HS-27A (cell line): ENCODE measurements at places on chromosomes 13 and 19.

GRCh38 chr19:30229525-30230174 lies 142.5 kb upstream of the ZNF536 start:
- no peak for DNase-seq

GRCh38 chr13:33206425-33206824 lies 79.1 kb downstream of the STARD13 start:
- DNase-seq, result no peak

DNA sequence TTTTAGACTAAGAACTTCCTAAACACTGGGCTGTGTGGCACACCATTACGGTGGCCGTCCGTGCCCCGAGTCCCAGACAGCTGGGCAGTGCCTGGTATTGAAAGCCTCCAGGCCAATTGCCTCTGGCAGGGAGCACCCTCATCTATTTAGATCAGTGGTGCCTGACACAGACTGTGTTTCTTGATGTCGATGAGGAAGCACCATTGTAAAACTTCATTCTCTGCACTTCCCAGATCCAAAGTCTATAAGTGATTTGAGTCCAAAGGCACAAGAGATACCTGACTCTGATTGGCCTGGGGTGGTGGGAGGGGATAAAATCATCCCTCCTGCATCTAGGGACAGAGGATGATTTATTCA lies 8.5 kb upstream of the STK24 start:
- no peak for DNase-seq

GRCh38 chr19:48806518-48806817 lies 4.4 kb downstream of the BCAT2 start:
- DNase-seq, result no peak

- no peak for DNase-seq
These were observed 383.3 kb downstream of the RFC3 start for GRCh38 chr13:34201050-34201913.

GRCh38 chr19:30135797-30136196 lies 193.8 kb downstream of the URI1 start:
- no peak for DNase-seq

DNA sequence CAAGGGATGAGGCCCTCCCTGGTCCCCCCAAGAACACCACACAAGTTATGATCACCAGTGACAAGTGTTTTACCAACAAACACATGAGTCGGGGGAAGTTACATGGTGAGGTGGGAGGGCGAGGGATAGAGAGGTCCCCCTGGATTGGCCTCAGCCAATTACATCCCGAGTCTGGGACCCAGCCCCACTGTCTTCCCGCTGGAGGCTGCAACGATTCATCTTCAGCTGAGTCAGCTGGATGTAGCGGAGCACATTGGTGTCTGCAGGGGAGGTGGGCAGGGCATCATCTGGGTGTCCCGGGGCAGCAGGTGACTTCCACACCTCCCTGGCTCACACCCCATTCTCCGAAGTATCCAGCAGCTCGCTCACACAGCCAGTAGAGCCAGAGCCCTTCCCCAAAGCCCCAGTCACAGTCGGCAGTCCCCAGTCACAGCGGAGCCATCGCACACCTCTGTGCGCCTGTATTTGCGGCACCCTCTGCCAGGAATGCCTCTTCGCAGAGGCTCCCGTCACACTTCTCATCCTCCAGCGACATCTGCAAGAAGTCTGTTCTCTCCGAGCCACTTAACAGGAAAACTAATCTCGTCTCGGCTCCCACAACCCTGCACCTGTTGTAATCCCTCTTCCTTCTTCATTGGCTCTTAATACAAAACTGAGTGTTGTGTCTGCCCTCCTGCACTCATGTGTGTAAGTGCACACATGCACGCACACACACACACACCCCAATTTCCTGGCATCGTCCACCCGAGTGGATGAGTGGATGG lies 2.0 kb downstream of the TTC9B start:
- no peak for DNase-seq

DNA sequence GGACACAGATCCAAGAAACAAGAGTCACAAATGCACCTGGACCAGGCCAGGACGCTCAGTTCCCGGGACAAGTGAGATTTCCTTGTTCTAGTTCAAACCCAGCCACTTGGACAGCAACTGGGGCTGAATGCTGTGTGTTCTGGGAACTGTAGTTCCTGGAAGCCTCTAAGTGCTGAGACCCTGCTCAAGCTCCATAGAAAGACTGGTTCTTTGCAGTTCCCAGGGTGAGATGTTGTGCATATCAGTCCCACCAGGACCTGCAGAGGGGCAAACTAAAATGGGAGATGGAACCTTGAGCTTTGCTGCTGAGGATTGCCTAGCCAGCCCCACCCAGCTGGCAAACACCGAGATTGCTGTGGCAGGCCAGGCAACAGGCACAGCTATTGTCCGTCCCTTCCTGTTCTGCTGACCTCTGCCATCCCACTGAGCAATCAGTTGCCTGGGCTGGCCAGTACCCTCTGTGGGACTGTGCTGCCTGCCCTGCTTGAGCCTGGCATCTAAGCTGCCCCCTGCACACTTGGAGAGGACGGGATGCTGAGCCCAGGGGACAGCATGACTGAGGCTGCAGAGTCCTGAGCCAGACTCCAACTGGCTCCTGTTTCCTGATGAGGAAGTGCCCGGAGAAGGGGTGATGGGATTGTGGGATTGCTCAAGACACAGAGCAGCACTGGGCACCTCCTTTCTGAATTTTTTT lies 1.4 kb upstream of the GIPC1 start:
- DNase-seq, result no peak

DNA sequence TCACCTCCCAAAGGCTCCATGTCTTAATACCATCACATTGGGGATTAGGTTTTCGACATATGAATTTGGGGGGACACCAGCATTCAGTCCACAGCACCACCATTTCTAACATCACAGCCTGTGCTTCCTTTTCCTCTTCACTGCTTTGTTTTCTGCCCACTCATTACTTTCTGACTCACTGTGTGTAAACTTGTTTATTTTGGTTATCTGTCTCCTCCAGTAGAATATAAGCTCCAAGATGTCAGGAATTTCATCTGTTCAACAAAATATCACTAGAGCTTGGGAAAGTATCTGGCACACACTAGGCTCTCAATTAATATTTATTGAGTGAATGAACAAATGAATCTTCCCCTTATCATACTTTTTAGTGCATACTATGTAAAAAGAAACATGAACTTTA lies 152.0 kb downstream of the NUFIP1 start:
- no peak for DNase-seq

DNA sequence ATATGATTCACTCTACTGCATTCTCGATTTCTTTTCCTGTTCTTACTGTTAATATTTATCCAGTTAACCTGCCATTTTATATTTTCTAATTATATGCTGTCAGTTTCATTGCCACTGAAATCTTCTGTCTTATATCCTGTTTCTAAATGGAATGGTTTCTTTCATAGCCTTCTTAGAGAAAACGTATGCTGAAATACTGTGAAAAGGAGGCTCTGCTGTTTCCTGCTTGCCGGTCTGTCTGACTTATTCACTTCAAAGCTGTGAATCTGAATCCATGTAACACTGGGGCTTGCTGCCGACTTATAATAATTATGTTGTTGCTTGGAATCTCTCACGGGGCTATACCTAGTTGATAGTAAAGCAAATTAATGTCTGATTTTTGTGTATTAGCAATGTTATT lies 80.0 kb downstream of the GPR12 start:
- no peak for DNase-seq

DNA sequence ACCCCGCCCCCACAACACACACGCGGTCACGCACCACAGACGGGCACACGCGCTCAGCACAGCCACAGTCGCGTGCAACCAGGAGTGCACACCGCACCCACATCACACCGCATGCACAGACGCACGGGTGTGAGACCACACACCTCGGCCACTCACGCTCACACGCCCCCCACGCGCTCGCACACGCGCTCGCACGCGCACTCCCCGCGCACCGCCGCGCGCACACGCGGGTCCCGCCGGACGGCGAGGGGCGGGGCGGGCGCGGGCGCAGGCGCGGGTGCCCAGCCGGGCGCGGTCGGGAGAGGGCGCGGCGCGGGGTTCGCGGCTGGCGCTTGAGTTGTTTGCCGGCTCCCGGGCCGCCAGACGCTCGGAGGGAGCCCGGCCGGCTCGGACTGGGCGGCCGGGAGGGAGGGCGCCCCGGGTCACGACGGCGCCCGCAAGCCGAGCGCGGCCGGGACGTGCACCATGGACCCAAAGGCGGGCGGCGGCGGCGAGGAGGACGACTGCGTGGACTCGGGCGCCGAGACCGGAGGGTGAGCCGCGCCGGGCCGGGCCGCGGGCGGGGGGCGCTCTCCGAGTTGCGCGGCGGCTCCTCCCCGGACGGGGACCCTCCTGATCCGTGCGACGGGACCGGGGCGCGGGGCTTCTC lies at the start of gene FAM124A:
Gene FAM124A (plus strand): TSS at position 362 of the 649 bp plus-strand sequence. CDS start 104 bp downstream, at position 466.
- DNase-seq, result no peak

DNA sequence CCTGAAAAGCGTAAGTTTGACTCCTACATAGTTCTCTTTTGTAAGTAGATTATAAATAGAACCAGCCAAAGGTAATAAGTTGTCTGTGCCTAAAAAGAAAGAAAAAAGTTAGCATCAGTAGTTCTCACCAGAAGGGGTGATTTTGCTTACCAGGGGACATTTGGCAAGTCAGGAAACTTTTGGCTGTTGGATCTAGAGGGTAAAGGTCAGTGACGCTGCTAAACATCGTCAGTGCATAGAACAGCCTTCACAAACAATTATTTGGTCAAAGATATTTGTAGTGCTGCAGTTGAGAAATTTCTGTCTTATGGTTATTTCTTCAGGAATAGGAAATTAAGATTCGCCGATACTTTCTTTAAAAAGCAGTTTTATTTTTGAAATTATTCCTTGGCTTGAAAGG lies 2.0 kb downstream of the USPL1 start:
- DNase-seq, result no peak

DNA sequence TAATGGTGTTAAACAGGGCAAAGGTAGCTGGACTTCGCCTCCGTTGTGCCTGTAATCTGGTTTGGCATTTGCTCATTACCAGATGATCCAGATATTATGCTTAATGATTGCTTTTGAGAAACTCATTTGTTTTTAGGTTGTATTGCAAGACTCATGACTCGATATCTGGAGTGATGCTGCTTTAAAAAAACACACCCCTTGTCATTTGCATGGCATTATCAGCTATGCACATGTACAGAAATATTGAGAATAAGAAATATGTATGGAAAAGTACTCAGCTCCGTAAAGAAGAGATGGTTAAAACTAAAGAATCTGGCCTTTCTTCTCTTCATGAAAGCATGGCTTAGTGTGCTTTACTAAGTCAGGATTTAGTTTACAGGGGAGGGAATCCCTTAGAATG lies 95.0 kb downstream of the ARHGEF7 start:
- DNase-seq, result no peak

GRCh38 chr19:21314676-21315075 lies 14.5 kb downstream of the ZNF708 start:
- DNase-seq, result no peak

DNA sequence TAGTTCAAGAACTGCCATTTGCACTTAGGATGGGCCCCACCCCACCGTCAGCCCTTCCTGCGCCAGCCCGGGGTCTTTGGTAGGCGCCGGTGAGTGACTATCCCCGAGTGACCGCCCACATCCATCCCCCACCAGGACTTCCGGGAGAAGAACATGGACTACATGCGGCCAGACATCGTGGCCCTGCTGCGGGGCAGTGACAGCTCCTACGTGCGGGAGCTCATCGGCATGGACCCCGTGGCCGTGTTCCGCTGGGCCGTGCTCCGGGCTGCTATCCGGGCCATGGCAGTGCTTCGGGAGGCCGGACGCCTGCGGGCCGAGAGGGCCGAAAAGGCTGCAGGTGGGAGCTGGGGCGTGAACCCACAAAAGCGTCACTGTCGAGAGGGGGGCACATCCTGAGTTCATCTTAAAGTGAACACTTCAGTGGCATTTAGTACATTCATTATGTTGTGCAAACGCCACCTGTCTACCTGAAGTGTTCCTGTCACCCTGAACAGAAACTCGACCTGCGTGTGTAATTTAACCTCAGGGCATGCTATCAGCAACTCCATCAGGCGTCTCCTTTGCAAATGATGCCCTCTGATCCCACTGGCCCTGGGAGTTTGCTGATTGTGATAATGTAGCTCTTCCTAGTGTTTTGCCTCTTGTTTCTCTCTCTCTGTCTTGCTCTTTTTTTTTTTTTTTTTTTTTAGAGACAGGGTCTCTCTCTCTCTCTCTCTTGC lies 42.4 kb upstream of the USE1 start:
- no peak for DNase-seq

DNA sequence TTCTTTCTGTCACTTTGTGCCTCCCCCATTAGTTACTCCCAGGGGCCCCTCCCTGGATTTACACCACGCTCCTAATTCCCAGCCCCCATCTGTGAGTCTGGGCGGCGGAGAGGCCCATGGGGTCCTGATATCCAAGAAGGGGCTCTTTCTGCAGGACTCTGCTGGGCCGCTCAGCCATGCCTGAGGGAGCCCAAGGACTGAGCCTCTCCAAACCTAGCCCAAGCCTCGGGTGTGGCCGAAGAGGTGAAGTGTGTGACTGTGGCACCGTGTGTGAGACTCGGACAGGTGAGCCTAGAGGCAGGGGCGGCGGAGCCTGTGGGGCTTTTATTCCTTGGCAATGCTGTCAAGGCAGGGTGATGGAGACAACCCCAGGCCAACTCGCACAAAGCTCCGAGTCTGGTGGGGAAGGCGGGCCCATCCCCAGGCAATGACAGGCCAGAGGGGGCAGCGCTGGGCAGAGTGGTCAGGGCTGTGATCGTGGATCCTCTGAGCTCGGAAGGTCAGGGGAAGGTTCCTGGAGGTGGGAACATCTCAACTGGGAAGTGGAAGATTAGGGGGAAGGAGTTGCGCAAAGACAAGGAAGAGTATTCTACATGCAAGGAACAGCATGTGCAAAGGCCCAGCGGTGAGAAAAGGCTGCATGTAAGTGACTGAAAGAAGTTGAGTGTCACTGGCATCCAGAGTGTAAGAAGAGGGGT lies 1.6 kb downstream of the PLEKHG2 start:
- DNase-seq, result no peak

- DNase-seq, result no peak
These were observed 207.4 kb upstream of the SOX1 start for GRCh38 chr13:111859354-111860230.

- no peak for DNase-seq
These were observed 359.3 kb downstream of the TDRD3 start for GRCh38 chr13:60756306-60756705.

DNA sequence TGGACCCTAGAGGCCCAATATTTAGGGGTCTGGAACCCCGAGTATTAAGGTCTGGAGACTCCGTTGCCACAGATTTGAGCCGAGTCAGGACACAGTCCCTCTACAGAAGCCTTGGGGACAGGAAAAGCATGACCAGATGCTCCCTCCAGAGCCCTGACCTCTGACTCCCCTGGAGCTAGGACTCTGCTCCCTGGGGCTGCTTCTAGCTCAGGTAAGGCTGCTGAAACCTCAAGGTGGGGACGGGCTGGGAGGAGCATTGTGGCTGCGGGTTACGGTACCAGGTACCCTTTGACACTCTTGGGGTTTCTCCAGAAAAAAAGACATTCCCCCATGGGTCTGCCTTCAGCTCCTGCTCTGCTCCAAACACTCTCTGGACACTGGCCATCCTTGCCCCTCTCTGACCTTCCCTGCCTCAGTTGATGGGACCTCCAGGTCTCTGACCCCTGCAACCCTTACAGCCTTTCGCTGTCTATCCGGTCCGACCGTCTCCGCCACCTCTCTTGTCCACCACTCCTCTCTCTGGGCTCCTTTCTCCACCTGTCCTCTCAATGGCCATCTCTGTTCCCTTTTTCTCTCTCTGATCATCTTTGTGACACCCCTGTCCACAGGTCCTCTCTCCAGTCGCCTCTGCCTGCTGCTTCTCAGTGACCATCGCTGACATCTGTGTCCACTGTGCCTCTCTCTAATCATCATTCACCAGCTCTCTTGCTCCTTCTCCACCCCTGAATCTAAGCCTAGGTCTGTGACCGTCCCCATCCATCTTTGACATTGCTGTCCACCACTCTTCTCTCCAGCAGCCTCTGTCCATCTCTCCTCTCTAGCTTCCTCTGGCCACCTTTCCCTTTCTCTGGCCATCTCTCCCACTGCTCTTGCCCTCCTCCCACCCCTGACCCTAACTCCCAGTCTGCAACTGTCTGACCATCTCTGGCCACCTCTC lies 1.4 kb downstream of the LRFN3 start:
- no peak for DNase-seq
